ENCODE measurements at places on chromosomes 13 and 19.

- DNase-seq: no peak
These were observed 557.2 kb downstream of the KCTD12 start for GRCh38 chr13:76329004-76329403.

DNA sequence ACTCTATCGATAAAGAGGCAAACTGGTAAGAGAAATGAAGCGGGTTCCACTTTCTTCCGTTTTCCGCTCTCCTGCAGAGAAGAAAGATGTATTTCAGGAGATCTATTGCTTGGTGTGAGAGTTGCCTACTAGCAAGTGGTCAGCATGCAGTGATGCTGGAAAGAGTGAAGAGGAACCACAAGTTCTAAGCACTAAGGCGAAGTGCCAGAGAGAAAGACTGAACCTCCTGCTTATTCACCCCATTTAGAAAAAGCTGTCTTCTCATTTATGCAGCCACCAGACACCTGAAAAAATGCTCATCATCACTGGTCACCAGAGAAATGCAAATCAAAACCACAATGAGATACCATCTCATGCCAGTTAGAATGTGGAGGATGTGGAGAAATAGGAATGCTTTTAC is 78.7 kb upstream of the GPC6 start:
- DNase-seq: no peak

- no peak for DNase-seq
These were observed 10.1 kb upstream of the SHD start for GRCh38 chr19:4268816-4269430.

DNA sequence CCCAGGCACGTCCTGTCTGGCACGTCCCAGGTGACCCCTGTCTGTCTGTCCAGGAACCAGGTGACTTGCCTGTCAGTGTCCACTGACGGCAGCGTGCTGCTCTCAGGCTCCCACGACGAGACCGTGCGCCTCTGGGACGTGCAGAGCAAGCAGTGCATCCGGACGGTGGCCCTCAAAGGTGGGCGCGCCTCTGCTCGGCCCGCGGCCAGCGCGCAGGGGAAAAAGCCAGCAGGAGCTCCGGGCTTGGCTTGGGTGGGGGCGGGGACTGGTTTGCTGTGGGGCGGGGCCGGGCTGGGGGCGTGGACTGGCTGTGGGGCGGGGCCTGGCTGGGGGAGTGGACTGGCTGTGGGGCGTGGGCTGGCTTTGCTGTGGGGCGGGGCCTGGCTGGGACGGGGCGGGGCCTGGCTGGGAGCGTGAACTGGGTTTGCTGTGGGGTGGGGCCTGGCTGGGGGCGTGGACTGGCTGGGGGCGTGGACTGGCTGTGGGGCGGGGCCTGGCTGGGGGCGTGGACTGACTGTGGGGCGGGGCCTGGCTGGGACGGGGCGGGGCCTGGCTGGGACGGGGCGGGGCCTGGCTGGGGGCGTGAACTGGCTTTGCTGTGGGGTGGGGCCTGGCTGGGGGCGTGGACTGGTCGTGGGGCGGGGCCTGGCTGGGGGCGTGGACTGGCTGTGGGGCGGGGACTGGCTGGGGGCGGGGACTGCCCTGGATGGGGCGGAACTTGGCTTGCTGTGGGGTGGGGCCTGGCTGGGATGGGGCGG is 7.2 kb downstream of the WDR18 start:
- DNase-seq: peak; percentile 66

DNA sequence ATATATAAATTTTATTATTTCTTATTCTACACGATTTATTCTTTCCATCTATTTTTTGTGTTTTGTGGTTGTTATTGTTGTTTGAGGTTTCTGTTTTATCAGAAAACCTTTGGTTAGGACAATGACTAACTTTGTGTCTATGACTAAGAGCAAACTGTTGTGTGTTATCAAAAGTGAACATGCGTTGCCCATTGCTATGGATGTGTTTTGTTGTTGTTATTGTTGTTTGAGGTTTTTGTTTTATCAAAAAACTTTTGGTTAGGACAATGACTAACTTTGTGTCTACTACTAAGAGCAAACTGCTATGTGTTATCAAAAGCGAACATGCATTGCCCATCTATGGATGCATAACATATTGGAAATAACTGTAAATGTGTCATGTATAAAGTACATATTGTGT is 692.3 kb downstream of the SLITRK1 start:
- DNase-seq: no peak

DNA sequence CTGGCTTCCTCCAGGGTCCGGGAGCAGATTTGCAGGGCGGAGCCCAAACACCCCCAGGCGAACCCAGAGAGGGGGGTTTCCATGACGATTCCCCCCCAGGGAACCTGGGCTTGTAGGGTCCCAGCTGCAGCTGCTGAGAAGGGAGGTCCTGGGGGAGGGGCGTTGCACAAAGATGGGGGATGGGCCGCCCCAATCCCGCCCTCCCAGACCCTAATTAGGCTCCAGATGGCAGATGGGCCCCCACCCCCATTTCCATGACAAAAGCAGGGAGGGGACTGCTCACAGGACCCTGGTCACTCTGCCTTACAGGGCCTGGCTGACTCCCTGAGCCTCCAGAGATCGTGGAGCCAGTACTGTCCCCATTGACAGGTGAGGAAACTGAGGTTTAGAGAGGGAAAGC is 15.2 kb downstream of the ELAVL3 start:
- DNase-seq: no peak

- no peak for DNase-seq
These were observed 483.2 kb downstream of the EFNB2 start for GRCh38 chr13:106052200-106052767.

DNA sequence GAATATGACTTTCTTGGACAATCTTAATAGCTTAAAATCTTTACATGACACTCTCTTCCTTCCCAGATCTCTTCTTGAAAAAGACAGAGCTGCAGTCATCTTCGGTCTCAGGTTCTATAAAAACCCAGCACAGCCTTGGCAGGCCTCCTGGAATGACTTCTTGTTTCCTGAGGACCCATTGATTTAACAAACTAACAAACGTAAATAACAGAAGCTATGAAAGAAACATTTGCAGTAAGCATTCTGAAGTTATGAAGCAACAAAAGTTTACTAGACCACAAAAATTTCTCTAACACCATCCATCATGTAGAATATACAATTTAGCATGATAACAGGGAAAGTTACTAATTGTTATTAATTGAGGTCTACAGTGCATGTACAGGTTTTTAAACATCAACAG is 62.8 kb upstream of the STARD13 start:
- DNase-seq: no peak

GRCh38 chr13:42984691-42985090 is 7.3 kb downstream of the EPSTI1 start:
- DNase-seq: no peak

DNA sequence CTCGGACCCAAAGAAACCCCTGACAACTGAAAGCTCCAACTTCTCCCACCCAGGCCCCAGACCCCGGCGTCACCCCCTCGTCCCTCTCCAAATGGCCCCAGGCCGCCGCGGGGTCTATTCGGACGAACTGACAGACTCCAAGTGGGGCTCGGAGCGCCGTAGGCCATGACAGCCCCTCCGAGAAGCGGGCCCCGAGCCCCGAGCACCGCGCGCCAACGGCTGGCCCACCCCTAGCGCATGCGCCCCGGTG is 360 bp downstream of the DDX39A start:
- no peak for DNase-seq

- no peak for DNase-seq
These were observed 47.5 kb upstream of the MED4 start for GRCh38 chr13:48142436-48142835.

- DNase-seq: no peak
These were observed 37.3 kb upstream of the GTF2F2 start for GRCh38 chr13:45082964-45083363.

GRCh38 chr13:110561344-110562035 is at the start of gene RAB20:
Gene RAB20 (minus strand): TSS chr13:110561722. CDS start chr13:110561519, 203 bp downstream.
- DNase-seq: peak; percentile 50

GRCh38 chr19:18433015-18433691 is 4.8 kb downstream of the ISYNA1 start:
- DNase-seq: no peak

DNA sequence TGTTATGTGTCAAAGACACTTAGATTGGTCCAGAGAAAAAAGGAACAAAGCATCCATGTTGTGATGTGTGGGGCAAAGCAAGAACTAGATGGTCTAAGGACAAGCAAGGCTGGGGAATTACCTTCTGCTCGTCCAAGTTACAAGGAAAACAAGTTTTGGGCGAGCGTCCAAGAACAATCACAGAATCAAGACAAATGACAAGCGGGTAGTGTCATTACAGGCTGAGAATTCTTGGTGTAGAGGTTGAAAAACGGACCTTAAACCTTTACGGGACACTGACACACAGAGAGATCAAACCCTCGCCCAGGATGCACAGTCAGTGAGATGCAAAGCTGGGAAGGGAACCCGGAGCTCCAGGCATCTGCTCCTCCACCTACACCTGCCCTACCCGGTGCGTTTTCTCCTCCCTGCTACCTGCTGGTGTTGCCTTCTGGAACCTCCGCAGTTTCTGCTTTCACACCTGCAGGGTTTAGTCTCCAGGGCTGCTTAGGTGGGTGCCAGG is 515 bp upstream of the ZNF324B start:
- no peak for DNase-seq

DNA sequence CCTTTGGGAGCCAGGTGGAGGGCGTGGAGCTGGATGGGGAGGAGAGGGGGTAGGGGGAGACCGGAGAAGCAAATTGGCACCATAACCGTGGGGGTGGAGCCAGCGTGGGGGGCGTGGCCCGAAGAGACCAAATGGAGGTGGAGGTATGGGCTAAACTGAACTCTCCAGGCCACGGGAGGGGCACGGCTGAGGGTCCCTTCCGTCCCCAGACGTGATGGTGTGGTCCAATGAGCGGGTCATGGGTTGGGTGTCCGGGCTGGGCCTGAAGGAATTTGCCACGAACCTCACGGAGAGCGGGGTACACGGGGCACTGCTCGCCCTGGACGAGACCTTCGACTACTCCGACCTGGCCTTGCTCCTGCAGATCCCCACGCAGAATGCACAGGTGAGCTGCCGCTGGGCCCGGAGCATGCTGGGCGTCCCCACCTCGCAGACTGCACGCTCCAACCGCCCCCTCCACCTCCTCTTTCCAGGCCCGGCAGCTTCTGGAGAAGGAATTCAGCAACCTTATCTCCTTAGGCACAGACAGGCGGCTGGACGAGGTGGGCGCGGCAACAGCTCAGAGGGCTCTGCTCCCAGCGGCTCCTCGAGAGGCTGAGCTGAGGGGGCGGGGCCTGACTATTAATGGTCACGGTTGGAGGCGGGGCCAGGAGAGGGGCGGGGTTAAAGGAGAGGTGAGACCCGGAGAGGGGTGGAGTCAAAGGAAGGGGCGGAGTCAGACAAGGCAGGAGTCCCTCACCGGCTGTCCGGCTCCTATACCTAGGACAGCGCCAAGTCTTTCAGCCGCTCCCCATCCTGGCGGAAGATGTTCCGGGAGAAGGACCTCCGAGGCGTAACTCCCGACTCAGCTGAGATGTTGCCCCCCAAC is 6.2 kb downstream of the HRC start:
- peak; percentile 73 for DNase-seq

DNA sequence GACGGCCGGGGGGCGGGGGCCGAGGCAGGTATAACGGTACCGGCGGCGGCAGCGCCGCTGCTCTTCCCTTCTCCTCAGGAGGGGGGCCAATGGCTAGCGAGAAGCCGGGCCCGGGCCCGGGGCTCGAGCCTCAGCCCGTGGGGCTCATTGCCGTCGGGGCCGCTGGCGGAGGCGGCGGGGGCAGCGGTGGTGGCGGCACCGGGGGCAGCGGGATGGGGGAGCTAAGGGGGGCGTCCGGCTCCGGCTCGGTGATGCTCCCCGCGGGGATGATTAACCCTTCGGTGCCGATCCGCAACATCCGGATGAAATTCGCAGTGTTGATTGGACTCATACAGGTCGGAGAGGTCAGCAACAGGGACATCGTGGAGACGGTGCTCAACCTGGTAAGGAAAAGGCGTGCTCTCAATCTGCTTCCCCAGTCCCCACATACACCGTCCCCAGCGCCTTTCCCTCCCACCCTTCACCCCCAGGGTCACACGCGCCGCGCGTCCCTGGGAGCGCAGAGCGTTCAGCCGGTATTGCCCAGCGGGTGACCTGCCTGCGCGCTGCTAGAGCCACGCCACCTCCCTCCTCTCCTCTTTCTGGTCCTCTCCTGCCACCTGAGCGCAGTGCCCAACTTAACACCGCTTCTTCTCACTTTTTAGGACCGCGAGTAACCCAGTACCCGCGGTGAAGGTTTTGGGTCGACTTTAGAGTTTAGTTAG is 814 bp downstream of the NBEA start:
- no peak for DNase-seq

DNA sequence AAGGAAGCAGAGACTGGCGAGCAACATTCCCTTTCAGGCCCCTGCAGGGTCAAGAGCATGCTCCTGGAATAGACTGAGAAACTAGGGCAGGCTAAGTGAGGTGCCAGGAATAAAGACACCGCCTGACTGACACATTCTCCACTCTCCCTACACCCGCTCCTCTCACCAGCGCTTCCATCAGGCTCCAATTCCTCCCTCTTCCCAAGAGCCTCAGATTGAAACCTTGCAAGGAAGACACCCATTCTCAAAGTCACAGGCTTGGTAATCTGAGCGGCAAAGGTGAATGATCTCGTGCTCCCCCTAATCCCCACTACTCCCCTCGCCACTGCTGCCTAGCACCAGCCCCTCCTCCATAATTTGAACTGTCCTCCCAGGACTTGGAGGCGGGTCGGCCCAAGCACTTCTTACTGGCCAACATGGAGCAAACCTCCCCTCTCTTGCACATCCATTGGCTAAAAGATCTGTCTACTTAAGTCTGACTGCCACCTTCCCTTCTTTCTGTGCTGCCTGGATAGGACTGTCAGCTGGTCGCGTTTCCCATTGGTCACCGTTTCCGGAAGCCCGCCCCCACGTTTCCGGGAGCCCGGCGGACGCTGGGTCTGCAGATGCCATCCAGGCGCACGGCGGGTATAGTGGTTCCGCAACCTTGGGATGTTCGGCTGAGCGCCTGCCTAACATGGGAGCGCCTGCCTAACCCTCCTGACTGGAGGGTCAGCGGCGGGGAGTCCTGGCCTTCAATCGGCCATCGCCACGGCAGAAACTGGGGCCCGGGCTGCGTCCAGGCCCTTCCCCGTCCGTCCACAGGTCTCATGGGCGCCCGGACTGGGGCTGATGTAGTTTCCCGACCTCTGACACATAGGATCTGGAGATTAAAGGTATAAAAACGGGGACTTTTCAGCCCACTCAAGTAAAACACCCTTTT is 33.6 kb downstream of the ZNF383 start:
- peak; percentile 25 for DNase-seq

GRCh38 chr13:44439452-44440024 is 65.9 kb downstream of the SERP2 start:
- no peak for DNase-seq

GRCh38 chr13:50631041-50631440 is 212.5 kb downstream of the DLEU7 start:
- no peak for DNase-seq

DNA sequence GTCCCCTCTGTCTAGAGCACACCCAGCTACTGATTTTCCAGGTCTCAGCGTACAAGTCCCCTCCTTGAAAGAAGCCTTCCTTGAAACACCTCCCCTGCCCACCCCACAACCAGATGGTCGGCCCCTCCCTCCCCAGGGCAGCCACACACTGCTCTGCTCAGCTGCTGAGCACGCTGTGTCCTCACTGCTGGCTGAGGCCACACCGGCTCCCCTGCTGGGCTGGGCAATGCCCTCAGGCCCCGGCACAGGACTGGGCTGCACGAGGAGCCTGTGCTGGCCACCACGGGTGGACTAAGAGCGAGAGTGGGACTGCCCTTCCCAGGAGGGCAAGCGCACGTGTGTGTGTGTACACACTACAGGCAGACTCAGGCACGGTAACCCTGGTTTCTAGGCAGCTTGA is 11.8 kb upstream of the RSPH6A start:
- DNase-seq: no peak

- DNase-seq: no peak
These were observed 6.3 kb downstream of the SH3GL1 start for GRCh38 chr19:4393947-4394590.

- DNase-seq: no peak
These were observed 643.3 kb downstream of the SLITRK5 start for GRCh38 chr13:88314496-88314895.
